ACHN (cell line): ENCODE measurements at places on chromosomes 6 and 20.

DNA sequence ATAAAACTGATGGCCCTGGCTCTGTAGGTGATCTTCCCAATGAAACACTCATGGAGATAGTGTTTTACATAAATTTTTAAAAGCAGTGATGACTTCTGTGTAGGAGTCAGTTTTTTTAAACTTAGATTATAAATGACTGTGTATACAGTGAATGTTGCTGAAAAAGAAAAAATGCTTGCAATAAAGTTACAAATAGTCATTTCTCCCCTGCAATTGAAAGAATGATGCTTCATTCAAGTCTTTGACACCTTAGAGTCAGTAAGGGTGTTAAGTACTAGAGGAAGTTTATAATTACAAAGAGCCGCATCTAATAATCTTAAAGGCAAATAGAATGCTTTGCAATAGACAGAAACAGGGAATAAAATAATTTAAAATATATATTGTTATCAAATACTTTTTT is 27.6 kb downstream of the ZNF292 start:
- no peak for DNase-seq

- no peak for DNase-seq
Measured at GRCh38 chr6:125392682-125393081, 90.9 kb upstream of the HDDC2 start.

DNA sequence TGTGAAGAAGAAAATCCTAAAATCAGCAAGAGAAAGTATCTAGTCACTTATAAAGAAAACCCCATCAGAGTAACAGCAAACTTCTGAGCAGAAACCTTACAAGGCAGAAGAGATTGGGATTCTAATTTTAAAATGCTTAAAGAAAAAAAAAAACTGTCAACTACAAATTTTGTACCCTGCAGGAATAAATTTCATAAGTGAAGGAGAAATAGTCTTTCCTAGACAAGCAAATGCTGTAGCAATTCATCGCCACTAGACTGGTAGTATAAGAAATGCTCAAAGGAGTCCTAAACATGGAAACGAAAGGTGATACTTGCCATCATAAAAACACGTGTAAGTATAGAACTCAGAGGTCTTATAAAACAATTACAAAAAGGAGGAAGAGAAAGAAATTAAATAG is 54.4 kb downstream of the PDSS2 start:
- no peak for DNase-seq

DNA sequence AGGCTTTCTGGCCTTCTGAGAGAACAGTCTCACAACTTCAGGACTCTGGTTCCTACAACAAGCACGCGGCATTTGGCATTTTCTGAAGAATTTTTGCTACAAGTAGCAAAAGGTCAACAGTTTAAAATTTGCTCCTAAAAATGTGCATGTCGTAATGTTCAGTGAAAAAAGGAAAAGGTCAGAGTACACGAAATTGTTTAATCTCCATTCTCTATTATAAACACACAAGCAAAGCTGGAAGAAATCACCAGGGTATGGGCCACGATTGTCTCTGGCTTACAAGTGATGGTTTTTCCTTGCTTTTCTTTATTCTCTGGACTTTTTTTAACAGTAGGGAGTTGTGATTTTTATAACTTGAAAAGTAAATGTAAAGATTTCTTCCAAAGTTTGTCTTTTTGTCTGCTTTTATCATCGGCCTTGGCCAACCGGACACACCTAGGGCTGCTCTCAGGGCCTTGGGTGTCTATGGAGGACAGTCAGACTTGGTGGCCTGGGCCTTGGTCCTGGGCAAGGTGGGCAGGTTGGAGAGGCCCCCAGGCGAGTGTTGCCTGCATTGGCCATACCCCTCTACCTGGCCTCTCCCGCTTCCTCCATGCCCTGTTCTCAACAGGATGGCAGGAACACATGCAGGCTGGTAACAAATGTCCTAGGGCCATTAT is 32.4 kb downstream of the PLEKHG1 start:
- no peak for DNase-seq

DNA sequence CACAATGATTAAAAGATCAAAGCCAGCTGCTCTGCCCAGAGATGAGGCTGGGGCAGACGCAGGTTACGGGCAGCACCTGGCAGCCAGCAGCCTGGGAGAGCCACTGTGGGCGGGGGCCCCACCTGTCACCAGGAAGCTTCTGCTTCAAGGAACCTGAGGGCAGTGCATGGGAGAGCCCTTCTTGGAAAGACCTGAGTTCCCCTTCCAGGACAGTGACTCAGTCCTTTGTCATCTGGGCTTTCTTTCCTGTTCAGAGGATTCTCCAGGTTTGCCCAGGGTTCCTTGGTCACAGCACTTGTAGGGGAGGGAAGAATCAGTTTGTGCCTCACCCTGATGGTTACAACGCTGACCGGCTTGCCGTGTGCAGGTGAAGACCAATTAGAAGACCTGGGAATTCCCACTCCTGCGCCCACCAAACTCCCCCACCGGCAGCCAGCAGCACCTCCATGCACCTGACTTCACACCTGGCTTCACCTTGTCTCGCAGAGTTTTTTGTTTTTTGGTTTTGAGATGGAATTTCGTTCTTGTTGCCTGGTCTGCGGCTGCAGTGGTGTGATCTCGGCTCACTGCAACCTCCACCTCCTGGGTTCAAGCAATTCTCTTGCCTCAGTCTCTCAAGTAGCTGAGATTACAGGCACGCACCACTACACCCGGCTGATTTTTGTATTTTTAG is 2.0 kb downstream of the ZBP1 start:
- peak; percentile 14 for DNase-seq

- no peak for DNase-seq
Measured at GRCh38 chr6:47075741-47076421, 33.7 kb upstream of the ADGRF1 start.

- no peak for DNase-seq
Measured at GRCh38 chr6:139654888-139655782, 280.7 kb upstream of the CITED2 start.

DNA sequence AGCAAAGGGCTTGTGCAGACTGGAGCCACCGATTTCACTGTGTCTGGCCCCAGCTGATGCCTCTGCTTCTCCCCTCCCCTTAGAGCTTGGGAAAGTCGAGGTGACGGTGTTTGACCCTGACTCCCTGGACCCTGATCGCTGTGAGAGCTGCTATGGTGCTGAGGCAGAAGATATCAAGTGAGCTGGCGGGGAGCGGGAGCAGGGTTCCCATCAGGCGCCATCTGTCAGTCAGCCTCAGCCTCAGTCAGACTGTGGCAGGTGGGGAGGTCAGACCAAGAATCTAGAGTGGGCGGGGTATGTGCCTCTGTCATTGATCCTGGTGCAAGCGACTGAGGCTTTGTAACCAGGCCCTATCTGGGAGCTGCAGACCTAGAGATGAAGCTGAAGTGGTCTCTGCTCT is 5.5 kb downstream of the ERGIC3 start:
- DNase-seq, result no peak

- DNase-seq, result no peak
Measured at GRCh38 chr20:46004187-46004586, 4.5 kb upstream of the MMP9 start.

DNA sequence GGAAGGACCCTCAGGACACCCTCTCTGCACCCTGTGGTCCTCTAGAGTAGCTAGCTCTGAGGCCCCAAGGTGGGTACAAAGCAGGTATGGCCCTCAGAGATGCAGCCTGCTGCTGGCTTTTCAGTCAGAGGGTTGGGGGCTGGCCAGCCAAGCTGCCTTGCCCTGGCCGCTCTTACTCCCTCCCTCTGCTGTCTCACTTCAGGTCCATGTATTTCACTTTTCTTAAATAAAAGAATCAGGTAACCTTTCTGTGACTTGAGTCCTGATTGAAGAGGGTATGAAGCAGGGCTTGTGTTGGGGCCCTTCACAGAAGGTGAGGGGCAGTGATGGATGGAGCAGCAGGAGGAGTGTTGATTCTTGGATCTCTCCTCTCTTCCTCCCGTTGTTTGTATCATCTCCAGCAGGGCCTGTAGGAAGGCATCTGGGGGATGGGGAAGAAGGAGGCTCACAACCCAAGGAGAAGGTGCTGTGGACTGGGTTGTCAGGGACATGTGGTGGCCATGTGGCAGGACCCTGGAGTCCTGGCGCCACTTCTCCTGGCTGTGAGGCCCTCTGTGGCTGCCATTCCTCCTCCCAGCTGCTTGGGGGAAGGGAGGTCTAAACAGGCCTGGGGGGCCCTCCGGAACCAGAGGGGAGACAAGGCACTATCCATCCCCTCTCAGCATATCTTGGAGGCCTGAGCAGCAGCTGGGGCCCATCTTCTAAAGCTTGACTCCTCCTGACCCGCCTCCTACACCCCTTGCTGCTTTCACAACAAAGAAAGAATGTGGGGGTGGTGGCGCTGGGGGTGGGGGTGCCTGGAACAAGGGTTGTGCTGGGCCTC is 1.1 kb upstream of the PTK7 start:
- no peak for DNase-seq

- peak; percentile 10 for DNase-seq
Measured at GRCh38 chr20:5797843-5798462, 47.8 kb downstream of the SHLD1 start.

- DNase-seq, result no peak
Measured at GRCh38 chr6:68635706-68636513, 828 bp downstream of the ADGRB3 start.

DNA sequence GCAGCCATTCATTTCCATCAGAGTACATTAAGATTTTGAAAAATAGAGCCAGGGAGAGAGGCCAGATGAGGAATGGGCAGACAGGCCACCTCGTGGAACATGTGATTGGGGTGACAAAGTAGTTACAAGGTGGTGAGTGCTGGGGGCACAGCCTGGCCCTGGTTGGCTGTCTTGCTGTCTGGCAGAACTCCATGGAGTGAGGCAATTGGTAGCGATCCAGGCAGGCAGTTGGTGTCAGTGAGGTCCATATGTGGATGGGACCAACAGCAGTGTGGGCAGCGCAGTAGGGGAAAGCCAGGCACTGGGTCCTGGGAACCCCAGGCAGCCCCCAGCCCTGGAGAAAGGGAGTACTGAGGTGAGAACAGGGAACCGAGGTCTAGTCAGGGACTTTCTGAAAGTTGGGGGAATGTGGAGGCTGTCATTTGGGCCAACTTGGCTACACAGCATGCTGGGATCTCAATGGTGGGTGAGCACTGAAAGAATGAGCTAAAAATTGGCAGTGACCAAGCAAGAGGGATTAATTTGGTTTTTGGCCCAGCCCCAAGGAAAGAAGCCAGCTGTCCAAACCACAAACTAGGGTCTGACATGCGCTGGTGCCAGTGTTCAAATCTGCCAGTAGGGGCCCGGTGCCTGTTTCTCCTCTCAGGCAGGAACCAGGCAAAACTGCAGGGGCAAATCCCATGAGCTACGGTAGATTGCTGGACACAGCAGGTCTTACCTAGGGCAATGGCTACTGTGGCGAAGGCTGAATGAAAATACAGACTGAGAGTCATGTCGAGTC is 61.4 kb upstream of the E2F3 start:
- DNase-seq, result no peak

- no peak for DNase-seq
Measured at GRCh38 chr6:109204511-109204910, 109.2 kb downstream of the CEP57L1 start.

DNA sequence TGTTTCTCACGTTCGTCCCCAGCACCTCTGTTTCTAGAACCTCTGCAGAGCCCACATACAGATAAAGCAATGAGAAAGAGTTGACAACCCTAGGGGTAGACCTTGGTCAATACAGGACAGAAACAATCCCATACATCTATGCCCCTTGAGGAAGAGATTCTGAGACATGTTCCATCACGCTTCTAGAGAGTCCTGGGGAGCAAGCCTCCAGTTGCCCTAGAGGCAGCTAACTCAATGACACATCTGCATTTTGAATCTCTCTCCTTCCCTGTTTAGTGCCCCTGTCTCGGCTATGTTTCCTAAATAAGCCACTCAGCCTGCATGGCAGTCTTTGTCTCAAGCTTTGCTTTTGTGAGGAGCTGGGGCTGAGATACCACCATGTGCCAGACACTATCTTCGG is 435.3 kb downstream of the CD83 start:
- no peak for DNase-seq

DNA sequence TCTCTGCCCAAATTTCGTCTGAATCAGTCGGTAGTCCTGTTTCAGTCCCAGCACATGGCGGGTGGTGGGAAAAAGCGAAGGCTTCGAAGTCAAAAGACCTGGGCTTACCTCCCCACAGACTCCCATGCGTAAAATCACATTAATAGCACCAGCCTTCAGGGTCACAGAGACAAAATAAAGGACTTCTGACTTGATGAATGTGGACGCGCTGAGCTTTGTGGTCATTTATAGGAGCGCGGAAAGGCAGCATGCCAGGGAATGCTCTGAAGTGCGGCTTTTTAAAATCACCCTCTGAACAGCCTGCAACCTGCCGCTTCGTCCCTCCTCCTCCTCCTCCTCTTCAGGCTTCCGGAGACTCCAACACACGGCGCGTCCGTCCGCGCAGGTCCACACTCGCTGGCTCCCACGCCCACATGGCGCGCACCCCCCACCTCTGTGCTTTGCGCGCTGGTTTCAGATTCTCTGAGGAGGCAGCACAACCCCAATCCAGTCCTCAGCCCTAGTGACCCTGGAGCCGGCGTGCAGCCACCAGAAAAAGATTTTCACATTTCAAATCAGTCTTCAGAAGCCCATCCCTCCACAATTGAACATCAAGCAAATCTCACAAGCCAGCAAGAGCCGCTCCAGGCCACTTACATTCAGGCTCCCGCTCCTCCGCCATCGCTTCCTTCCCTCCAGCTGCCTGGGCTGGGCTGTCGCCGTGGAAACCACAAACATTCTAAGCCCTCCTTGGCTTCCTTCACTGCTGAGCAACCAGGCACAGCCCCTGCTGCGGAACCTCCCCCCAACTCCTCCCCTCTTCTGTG is at the start of gene C6orf118:
C6orf118 (minus strand) TSS at position 680 of the 806 bp plus-strand sequence; CDS start at position 661, 19 bp downstream.
- peak; percentile 78 for DNase-seq

DNA sequence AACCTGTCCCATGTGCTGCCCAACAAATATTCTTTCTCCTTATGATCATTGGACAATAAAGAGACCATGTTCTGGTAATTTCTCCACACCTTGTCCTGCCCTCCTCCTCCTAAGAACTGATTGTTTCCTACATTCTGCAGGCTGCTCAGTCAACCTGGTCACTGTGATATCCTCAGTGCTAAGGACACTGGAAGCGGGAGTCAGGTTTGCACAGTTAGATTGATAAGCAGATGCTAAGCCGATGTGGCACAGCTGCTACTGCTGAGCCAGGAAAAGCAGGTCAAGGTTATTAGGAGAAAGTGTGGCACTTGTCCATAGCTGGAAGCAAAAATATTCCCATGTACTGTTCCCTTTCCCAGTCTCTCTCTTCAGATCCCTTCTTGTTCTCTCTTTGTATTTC is 154.8 kb downstream of the TFAP2B start:
- DNase-seq, result no peak

- DNase-seq, result no peak
Measured at GRCh38 chr20:34061695-34062094, 50.3 kb downstream of the EIF2S2 start.
